Stimulated activated CD4-positive, alpha-beta T cell treated with anti-CD3 and anti-CD28 coated beads, Interleukin-1b, Interleukin-23, amount 100 ng/mL, for 1 hour (primary cell): ENCODE measurements at places on chromosomes 6 and 20.

DNA sequence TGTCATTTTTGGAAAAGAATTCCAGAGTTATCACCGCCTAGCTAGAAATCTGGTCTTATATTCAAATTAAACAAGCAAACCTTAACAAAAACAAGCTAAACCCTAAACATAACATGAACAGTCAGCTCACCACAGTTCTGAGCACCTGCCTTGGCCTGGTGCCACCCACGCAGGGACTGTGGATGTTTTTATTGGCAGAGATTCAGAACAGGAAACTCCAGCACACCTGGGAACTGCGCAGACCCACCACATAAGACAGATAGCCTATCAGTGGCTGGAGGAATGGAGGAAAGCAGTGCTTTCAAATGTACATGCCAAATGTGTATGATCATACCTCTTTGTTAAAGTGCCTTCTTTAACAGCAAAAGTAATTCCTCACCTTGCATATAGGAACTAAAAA, 8.9 kb downstream of the SLC16A10 start:
- no peak for DNase-seq

DNA sequence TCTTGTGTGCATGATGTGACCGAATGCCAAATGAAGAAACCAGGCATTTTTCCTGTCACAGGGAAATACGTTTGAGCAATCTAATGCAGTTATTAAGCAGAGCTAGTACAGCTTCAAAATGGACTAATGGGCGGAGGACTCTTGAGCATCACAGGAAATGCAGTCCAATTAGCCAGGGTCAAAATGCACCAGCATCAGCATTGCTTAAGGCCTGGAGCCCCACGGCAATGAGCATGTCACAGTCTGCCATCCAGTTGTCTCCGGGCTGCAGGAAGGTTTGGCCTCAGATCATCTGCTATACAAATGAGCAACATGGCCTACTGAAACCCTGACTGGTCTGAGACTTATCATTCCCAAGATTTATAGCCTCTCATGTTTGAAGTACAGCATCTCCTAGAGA, 652.1 kb upstream of the SLC35B3 start:
- no peak for DNase-seq

DNA sequence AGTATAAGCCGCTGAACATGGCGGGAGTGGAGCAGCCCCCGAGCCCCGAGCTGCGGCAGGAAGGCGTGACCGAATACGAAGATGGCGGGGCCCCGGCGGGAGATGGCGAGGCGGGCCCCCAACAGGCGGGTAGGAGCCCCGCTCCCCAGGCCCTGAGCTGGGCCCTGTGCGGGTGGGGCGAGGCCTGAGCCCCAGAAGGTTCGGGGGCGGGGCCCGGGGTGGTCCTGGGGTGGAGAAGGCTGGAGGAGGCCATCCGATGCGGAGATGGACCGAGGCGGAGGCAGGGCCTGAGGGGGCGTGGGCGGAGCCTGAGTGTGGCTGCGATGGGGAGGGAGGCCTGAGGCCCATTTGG, 7.1 kb downstream of the L3MBTL1 start:
- DNase-seq = no peak

DNA sequence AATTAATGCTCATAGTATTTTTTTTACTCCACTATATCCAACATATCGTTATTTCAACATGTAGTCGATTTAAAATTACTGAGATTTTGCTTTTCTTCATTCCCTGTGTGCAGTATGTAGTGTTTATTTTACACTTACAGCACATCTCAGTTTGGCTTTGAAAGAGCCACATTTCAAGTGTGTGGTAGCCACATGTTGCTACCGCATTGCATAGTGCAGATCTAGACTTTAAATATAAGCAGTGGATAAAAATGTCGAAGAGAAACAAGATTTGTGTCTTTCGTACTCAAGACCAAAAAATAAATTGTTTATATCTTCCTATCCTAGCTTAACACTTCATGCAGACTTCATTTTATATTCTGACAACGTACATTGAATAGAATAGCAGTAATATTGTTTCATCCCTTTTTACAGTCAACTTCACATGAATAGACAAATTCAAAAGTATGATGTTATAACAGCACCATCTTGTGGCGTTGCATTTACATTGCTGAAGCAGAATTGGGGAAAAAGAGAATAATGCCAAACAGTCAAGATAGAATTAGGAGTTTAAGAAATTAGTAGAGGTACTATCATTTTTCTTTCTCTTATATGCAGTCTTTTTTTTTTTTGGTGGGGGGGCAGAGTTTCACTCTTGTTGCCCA, 29.9 kb downstream of the FBXO5 start:
- DNase-seq = no peak

- no peak for DNase-seq
Observed at GRCh38 chr6:135904666-135905065, 53.2 kb downstream of the PDE7B start.

DNA sequence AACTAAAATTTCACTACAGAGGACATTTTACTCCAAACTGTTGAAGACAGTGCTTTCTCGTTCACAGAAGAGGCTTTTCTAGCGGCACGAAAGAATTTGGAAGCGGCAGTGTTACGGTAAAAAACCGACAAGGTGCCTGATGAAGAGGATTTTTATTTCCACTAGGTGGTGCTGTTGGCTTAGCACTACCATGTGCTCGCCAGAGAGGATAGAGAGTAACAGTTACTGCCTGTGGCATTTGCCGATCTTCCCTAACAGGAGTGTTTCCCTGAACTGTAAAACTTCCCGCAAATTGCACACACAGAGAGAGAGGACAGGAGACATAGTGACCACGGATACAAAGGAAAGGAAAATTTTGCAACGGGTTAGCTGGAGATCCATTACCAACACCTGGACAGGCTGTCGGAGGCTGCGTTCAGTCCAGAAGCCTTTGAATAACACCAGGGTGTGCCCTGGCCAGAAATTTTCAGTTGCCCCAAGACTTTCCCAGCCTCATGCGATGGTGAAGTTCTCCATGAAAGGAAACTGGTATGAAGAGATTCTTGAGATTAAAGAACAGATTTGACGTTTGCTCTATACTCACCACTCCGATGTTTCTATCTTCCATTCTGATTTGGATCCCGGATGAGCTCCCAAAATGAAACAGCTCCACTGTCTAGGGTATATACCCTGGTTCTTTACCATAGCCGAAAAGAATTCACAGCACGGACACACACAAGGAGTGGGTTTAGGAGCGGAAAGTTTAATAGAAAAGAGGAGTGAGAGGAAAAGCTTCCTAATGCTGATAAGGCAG, 48.1 kb downstream of the HLA-DPB1 start:
- no peak for DNase-seq

DNA sequence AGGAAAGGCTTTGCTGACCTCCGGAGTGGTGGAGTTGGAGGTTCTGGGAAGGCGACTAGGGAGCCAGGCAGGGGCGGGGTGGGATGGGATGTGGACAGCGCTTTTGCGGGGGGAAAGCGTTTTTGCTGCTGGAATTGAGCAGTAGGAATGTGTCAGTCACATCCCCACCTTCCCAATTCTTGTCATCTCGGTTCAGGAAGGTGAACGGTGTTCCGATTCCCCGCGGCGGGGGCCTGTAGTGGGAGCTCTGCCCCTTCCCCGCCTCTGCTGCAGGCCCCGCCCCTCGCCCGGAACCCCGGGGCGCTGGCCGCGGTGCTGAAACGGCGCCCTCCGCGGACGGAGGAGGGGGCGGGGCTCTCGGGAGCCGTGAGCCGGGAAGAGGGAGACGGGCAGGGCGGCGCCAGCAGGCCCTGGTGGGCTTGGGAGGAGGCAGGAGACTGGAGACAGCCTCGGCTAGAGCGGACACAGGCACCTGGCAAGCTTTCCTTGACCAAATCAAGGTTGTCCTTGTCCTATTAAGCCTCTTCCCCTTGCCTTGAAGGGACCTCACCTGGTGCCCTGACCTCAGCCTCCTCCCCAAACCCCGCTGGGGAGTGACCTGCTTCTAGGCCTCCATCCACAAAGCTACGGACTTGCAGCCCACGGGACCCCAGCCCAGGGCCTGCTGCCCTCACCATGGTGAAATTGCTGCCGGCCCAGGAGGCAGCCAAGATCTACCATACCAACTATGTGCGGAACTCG, at the start of gene LHFPL5:
Gene LHFPL5, plus strand, starts transcription at position 357 of the 741 bp plus-strand sequence. Its CDS starts 319 bp downstream, at position 676.
- DNase-seq = no peak

- no peak for DNase-seq
Observed at GRCh38 chr20:8116067-8116811, 15.8 kb upstream of the PLCB1 start.
